CD4-positive, alpha-beta T cell treated with Interleukin-12 subunit alpha and Interleukin-12 subunit beta, for 1 hour (primary cell): ENCODE measurements at places on chromosomes 12 and 14.
A peak's percentile ranks its signal among the peaks of the same experiment; 100 is the strongest.

DNA sequence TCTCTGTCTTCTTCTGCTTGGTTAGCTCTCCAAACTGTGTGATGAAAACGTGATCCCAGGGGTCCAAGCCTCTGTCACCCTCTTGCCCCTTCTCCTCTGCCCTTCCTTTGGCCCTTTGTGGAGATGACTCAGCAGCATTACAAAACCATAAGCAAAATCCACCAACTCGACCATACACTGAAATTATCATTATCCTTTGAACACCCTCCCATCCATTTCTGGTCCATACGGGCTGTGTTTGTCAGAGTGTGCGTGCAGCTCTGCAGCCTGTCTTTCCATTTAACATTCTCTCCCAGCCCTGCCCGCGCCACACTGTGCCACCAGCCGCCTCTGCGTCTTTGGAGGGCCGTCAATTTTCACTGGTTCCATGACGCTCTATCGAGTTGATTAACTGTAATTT lies 69.2 kb downstream of the SLC25A47 start:
- DNase-seq = no peak

- DNase-seq = no peak
Observed at GRCh38 chr12:112170971-112171596, 45.7 kb downstream of the TRAFD1 start.

GRCh38 chr12:40970320-40970907 lies 217.7 kb upstream of the PDZRN4 start:
- no peak for DNase-seq

DNA sequence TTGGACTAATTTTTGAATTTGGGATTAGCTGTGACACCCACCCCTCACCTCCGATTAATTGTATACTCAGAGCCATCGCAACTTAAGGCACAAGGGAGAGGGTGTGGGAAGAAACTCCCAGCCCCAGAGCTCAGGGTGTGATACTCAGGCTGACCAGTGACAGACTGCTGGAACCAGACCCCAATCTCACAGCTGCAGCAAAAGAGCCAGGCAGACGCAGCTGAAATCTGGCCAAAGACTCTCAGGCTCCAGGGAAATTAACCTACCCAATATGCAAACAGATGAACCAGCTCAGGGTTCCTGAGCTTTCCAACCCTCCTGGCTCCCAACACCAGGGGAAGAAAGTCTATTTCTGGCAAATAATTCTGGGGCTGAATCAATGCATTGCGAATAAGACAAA lies 30.5 kb downstream of the ANAPC7 start:
- no peak for DNase-seq

DNA sequence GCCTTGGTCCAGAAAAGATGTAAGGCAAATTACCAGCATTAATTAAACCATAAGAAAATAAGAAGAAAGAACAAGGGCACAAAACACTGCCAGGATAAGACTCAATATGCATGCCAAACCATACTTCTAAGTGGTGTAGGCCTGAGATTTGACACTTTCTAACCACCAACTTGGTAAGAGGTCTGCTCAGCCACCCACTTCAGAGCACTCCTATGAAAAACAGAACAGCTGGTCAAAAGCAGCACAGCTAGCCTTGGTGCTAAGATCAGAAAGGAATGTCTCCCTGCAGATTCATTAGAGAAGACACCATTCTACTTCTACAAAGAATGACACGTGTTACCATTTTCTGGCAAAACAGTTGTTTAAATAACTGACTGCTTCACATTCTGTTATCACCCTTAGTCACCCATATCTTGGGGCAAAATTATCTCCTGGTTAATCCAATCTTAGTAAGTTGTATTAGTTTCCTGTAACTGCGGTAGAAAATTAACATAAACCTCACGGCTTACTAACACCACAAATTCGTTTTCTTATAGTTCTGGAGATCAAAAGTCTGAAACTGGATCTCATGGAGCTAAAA lies 13.2 kb downstream of the RPS6KA5 start:
- peak; percentile 27 for DNase-seq

DNA sequence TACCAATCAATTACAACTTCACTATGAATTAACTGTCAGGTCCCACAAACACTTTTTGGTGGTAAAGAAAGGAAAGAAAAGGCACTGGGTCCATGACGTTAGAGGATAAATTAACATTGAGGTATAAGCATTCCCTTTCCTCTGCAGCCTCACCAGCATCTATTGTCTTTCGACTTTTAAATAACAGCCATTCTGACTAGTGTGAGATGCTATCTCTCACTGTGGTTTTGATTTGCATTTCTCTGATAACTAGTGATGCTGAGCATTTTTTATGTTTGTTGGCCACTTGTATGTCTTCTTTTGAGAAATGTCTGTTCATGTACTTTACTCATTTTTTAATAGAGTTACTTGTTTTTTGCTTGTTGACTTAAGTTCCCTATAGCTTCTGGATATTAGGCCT lies 9.4 kb downstream of the ANKS1B start:
- no peak for DNase-seq

GRCh38 chr12:59329462-59329861 lies 266.4 kb upstream of the SLC16A7 start:
- DNase-seq = no peak

DNA sequence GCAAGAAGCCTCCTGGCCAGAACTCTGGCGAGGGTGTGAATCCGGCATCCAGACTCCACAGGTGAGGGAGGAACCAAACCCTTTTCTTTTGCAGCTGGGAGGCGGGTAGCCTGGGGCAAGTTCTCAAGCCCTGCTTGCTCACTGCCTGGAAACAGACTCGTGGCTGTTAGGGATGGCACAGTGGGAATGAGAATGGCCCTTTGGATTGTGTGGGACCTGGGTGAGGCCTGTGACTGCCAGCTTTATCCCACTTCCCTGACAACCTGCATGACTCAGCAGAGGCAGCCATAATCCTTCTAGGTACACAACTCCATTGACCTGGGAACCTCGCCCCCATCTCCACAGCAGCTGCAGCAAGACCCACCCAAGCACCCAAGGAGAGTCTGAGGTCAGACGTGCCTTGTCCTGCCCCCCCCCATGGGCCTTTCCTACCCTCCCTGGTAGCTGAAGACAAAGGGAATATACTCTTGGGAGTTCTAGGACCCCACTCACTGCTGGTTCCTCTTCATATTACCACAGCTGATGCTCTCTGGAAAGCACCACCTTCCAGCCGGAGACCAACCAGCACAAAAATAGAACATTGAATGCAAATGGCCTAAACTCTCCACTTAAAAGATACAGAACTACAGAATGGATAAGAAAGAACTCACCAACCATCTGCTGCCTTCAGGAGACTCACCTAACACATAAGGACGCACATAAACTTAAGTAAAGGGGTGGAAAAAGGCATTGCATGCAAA lies 5.1 kb upstream of the GPR33 start:
- no peak for DNase-seq

- no peak for DNase-seq
Observed at GRCh38 chr12:19154686-19155085, 25.2 kb downstream of the PLEKHA5 start.

GRCh38 chr12:25308756-25309155 lies 58.0 kb upstream of the KRAS start:
- DNase-seq = no peak

GRCh38 chr12:16583969-16584745 lies 21.8 kb downstream of the LMO3 start:
- no peak for DNase-seq

DNA sequence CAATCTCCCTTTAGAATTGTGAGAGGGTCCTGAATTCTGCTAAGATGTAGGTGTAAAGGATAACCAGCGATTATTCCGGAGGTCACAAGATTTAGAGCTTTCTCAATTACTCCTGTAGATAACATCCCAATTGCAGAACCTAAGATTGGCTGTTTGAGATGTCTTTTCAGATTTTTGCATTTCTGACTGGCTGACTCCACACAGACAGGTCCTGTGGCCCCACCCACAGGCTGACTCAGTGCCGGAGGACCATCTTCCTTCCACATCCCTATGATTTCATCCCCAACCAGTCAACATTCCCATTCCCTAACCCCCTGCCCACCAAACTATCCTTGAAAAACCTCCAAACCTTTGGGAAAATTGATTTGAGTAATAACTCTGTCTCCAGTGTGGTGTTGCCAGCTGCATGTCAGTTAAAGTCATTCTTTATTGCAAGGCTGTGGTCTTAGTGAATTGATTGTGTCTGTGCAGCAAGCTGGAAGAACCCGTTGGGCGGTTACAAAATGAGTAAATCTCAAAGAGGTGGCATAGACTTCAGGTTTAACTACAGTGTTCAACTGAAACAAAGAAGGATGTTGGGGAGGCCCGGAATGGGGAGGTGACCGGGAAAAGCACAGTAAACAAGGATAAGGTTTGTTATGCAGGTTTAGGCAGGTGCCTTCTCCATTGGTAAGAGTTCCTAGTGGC lies 10.6 kb downstream of the FNTB start:
- DNase-seq = peak; percentile 13

DNA sequence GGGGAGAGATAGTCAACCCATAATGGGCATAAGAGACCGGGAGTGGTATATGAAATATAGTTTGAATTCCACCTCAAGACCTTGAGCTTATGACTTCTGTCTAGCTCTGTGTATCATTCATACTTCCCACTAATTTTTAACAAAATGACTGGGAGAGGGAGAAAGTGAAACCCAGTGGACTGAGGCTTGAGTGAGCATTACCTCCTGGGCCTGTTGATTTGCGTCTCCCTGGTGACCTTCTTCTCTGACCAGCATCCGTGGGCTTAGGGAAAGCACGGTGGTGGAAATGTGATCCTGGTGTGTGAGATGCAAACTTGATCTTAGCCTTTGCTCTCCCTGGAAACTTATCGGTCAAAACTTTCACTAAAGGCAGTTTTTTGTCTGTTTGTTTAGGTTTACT lies 207.9 kb upstream of the BCL2L14 start:
- no peak for DNase-seq
